ENCODE measurements at places on chromosomes 7 and 10. TPM values are rescaled to one million over a fixed set of nuclear protein-coding genes. Genes with fewer than 3 reads are reported as not detected.

Gene CLDN3
- total RNA-seq = not detected

Gene RNF148
- 1.9 TPM for total RNA-seq

Gene OR2A1
- total RNA-seq = not detected

DNA sequence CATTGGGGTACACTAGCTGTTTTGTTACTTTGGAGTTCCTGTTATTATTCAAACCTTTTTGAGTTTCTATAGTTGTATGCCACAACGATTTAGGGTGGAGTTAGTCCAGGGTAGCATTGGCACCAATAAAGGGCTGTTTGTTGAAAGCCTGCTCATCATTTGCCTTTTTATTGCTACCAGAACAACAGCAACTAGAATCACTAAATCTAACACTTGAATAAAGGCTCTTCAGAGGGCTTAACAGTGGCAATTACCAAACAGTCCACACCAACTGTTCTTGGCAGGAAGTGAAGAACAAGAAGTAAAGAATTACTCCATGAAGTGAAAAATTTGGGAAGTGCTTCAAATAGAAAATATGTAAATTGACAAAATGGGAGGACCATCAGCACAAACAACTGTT lies 621.4 kb downstream of the PHTF2 start:
- DNase-seq = no peak

- no peak for DNase-seq
These were observed 1.5 kb downstream of the PVRIG start for GRCh38 chr7:100221231-100221718.

GRCh38 chr10:50579491-50580261 lies 44.1 kb downstream of the SGMS1 start:
- DNase-seq = no peak

GRCh38 chr7:90579181-90579688 lies 16.9 kb upstream of the CDK14 start:
- DNase-seq = no peak

- no peak for DNase-seq
These were observed 23.7 kb upstream of the SEPTIN7 start for GRCh38 chr7:35777121-35777520.

GRCh38 chr7:41685684-41686083 lies 17.2 kb downstream of the INHBA start:
- DNase-seq = no peak

DNA sequence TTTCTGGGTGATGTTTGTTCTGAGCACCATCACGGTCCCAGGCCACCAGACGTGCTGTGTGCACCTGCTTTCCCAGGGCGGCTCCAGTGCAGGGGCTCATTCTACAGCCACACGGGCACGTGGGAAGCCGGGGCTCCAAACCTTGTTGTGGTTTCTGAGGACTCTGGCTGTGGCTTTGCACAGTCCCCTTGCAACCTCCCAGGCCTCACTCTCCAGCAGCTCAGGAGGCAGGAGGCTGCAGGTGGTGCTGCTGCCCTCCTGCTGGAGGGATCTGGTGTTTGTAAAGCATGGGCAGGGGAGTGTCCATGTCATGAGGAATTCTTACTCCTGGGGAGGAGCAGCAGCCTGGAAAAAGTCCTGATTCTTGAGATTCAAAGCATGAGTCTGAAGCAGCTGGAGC lies 54.3 kb downstream of the INSYN2A start:
- DNase-seq = no peak

DNA sequence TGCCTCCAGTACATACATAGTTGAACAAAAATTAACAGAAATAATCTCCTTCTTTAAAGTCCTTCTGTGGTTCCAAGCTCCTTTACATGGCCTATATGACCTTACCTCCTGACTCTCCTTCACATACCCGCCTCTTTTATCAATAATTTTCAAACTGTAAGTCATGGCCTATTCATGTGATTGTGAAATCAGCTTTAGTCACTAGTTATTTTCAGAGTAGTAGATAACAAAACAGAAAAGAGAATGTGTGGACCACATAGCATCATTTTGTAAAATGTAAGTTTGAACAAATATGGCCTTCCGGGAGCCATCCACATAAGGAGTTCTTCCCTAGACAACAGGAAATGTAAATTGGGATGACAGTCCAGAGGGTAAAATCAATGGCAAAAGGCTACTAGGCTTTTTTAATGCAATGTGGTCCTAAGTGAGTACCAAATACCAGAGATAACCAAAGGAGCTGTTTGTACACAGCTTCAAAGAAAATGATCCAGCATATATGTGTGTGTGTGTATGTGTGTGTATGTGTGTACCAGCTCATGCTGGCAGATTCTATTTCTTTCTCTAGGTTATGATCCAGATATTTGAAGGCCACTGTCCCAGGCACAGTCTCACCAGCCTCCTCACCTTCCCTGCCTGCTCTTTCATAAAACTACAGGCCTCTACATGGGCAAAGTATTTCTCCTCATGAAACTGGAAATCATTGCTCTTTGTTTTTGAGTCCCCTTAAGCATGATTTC lies 12.3 kb upstream of the FAM133B start:
- DNase-seq = no peak

DNA sequence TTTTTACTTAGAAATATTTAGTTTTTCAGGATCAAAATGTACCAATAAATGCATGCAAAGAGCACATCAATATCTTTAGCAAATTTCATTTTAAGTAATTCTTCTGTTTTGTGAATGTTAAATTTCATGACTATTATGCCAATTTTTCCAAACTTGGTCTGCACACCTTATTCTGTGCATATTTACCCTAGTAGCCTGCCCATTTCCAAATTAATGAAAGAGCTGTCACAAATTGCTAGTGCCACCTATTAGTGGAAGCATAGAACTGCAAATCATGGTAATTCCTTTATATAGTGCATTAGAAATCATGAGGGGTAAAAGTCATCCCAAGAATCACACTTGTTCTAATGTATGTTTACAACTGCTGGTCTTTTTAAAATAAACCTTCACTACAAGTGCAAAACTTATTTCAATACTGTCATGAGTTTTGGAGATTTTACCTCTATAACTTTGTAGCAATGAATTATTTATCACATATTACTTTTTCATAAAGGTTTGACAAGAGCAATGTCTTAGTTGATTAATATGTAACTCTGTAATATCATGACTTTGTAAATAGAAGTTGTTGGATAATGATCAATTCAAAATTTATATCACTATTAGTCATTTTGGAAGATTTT lies 5.7 kb downstream of the SEMA3A start:
- no peak for DNase-seq

DNA sequence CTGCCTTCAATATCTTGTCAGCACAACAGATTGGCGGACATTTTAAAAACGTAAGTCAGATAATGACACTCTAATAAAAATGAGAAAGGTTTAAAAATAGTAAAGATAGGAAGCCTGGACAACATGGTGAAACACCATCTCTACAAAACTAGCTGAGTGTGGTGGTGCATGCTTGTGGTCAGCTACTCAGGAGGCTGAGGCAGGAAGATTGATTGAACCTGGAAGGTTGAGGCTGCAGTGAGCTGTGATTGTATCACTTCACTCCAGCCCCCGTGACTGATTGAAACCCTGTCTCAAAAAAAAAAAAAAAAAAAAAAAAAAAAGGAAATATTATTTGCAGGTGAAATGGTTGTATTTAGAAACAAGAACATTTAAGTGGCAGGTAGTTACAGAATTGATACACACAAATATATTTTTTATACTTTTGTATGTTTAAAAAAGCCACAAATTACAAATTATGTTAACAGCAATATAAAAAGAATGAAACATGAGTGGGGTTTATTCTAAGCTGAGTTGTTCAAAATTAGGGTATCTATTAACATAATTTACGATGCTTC lies 141.9 kb downstream of the ADK start:
- DNase-seq = no peak

DNA sequence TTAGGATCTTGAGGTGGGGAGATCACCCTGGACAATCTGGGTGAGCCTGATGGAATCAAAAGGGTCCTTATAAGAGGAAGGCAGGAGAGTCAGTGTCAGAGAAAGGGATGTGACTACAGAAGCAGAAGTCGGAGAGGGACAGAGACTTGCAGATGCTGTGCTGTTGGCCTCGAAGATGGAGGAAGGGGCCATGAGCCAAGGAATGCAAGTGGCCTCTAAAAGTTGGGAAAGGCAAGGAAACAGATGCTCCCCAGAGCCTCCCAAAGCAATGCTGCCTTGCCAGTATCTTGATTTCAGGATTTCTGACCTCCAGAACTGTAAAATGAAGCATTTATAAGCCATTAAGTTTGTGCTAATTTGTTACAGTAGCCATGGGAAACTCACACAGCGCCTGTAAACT lies 165.2 kb downstream of the FANK1 start:
- no peak for DNase-seq

- DNase-seq = no peak
These were observed 13.3 kb upstream of the ARHGAP21 start for GRCh38 chr10:24737001-24737400.

GRCh38 chr10:114605155-114605797 lies 52.8 kb downstream of the ABLIM1 start:
- no peak for DNase-seq

DNA sequence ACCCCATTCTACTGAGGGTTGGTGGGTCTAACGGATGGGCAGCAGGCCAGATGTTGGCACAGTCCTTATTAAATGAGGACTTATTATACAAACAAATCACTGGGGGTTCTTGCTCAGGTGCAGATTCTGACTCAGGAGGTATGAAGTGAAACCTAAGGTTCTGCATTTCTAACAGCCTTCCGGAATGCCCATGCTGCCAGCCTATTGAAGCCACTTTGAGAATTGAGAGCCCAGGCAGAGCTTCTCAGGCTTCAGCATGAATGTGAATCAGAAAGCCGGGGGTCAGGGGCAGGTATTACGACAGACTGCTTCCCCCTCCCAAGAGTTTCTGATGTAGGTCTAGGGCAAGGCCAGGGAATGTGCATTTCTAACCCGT lies 34.1 kb upstream of the NPFFR1 start:
- DNase-seq = no peak

DNA sequence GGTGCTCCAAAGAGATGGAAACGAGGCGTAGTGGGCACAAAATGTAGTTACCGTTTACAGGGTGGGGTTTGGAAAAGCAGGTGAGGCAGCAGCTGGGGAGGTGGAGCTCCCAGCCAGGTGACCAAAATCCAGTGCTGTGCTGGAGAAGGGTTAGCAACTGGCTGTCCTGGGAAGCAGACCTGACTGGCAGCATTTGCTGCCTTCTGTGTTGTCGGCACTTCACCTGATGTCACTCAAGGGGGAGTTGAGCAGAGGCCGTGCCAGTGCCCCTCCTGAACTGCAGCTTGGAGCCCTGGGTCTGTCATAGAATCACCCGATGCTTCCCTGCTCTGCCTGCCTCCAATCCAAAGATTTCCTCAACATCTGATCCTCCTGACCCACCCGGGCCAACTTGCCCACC lies 12.8 kb downstream of the GCK start:
- DNase-seq = no peak

All from omental fat pad (tissue), 4 donors.